ENCODE measurements at places on chromosomes 4 and X.

GRCh38 chrX:94961730-94962129 lies 1287.7 kb downstream of the FAM133A start:
- no peak for DNase-seq

DNA sequence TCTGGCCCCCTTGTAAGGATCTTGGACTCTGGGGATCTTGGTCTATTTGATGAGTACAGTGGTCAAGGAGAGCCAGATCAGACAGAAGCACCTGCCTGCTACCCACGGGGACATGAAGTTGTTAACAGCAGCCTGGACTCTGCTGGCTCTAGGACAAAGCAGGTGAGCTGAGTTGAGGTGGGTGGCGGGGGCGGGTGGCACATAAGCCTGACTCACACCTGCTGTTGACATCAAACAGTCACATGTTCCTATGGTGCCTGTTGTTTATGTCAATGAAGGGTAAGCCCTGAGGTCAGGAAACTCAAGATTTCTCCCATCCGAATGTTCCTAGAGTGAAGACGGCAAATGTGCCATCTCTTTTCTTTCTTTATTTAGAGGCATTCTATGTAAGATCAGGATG lies 50.1 kb upstream of the CLNK start:
- DNase-seq: no peak

DNA sequence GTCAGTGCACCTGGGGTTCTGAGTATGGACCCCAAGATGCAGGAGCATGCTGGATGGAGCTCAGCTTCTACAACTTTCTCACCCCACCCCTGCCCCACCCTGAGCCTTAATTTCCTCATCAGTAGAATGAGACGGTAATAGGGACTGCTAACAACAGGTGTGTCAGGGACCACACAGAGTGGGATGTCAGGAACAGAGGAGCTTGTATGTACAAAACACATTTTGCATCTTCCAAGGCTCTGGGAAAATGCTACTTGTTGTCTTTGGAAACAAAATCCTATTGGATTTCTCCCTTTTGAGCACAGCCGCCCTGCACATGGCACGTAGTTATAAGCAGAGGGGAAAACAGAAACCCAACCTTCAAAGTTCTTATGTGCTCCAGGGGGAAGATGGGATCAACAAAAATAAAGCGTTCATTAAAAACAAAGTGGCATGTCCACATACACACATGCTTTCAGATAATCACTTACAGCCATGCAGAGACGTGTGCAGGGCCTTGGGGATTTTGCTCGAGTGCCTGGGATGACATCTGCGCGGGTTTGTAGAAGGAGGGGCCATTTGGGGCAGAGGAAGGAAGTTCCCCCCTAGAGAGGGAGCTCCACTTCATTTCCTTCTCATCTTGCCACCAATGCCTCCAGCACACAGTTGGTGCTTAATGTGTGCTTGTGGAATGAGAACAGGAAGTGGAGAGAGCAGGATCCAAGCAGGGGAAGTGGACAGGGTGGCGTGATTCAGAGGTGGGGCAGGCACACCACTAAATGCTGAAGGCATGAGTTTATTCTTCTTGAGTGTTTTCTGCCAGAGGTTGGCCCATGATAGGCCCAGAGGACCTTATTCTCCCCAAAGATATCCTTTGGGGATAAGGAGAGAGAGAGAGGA lies 138.9 kb downstream of the SMIM20 start:
- DNase-seq: no peak

GRCh38 chrX:101206471-101206870 lies 13.1 kb upstream of the DRP2 start:
- DNase-seq: no peak

- no peak for DNase-seq
Measured at GRCh38 chr4:4590546-4590945, 48.7 kb upstream of the STX18 start.

- DNase-seq: no peak
Measured at GRCh38 chr4:37555322-37555721, 130.9 kb downstream of the RELL1 start.

GRCh38 chr4:22301253-22301652 lies 214.6 kb downstream of the ADGRA3 start:
- no peak for DNase-seq

DNA sequence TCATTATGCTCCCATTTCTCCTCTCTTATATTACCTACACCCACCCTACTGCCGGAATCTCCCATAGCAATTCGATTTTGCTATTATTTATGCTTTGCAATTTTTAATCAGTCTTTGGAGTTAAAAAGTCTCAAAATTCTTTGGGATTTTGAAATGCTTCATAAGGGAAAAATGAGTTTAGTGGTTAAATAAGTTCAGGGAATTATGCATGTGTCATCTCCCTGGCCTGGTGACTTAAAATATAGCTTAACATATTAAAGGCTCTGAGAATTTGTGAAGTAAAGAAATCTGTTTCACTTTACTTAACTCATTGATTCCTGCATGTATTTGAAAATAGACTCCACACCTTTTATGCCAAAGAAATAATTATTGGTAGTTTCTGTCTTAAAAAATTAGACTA lies 185.1 kb upstream of the DIPK2B start:
- DNase-seq: no peak

GRCh38 chrX:78886550-78886949 lies 58.6 kb upstream of the P2RY10 start:
- no peak for DNase-seq

DNA sequence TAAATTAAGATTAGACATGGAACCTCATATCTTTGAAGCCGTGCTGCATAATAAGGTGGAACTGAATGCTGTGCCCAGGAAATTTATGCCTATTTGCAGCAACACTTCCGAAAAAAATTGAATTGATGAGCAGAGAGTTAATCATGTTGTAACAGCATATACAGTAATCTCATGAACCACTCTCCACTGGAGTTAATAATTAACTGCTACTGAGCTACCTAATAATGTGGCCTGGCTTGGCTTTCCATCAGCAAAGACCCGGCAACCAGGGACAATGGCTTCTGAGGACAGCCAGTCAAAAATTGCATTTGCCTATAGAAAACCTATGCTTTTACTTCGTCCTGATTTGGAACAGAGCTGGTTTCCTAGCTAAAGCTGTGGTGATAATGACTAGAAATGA lies 63.8 kb upstream of the GATB start:
- DNase-seq: no peak

- DNase-seq: no peak
Measured at GRCh38 chr4:10456595-10457254, 501 bp downstream of the ZNF518B start.

GRCh38 chr4:77433418-77433733 lies 172.2 kb upstream of the CXCL13 start:
- DNase-seq: no peak

GRCh38 chrX:102976286-102976685 lies 39.2 kb downstream of the RAB40AL start:
- DNase-seq: no peak

GRCh38 chr4:138828926-138829325 lies 186.7 kb upstream of the NOCT start:
- DNase-seq: no peak

GRCh38 chr4:113997206-113997605 lies 17.8 kb upstream of the ARSJ start:
- no peak for DNase-seq

DNA sequence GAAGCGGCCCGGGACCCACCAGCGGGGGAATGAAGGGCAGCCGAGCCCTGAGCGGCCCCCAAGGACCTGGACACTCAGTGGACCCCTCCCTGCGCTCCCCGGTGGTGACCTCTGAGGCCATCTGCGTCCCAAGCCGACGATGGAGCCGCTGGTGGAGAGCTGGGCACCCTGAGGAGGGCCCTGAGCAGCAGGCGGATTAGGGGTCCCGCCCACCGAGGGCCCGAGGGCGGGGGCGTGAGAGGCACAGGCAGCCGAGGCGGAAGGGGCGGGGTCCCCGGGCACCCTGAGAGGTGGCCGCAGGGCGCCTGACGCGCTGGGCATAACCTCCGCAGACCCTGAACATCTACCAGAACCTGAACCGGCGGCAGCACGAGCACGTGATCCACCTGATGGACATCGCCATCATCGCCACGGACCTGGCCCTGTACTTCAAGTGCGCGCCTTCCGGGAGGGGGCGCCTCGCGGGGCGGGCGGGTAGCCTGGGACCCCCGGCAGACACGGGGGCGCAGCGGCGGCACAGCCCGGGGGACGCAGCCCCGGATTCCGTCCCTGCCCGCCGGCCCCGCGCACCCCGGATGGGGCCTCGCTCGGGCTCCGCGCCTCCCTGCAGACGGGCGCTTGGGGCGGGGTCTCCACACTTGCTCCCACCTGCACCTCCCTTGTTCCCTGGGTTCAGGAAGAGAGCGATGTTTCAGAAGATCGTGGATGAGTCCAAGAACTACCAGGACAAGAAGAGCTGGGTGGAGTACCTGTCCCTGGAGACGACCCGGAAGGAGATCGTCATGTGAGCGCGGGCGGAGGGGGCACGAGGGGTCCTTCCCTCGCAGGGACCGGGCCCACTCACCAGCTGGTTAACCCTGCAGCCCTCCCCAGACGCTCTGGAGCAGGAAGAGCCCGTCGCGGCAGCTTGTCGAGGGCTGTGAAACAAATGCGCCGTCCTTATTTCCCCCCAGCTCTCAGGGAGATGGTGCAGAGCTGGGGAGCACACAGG lies 10.3 kb downstream of the ATP5ME start:
- no peak for DNase-seq

DNA sequence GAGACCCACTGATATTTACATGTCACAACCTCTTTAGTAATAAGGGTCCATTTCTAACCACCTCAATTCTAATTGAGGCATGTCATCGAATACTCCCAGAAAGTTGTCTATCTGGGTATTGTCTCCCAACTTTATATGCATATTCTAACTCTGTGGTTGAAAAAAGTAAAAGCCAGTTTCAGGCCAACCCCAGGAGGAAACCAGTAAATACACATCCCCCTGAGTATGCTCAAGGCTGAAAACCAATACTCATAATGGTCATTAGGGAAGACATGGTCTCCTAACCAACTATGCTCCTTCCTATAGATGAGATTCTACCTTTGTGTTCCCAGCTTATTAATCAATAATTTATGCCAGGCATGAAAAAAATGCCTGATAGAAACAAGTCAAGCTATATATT lies 96.6 kb downstream of the SH3KBP1 start:
- no peak for DNase-seq

- no peak for DNase-seq
Measured at GRCh38 chr4:23373261-23373660, 516.6 kb downstream of the PPARGC1A start.

DNA sequence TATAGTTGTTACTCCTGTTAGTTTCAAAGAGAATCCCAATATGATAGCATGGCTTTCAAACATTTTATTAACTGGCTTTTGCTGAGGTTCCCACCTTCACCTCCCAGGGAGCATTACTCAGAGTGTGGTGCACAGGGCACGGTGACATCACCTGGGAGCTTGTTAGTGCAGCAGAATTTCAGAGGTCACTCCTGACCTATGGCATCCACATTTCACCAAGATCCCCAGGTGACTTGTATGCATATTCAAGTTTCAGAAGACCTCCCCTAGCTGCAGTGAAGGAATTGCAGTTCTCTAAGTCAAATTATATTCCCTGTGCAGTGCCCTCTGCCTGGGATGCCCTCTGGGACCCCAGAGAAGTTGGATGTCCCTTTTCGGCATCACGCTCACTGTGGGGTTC lies 29.7 kb upstream of the LNX1 start:
- no peak for DNase-seq

DNA sequence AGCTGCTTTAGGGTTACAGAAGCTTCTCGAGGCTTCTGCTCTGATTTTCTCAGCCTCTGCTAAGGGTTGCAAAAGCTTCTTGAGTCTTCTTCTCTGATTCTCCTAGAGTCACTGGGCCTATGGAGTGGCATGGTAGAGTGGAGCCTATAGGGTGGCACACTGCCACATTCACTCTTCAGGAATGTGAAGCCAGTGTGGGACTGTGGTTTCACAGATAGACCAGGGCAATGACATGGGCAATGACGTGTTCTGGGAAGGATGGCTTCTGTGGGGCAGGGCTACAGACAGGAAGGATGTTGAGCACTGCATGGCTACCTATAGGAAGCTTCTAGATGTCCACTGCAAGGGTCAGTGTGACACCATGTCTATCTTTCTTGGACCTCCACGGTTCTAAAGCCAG lies 11.0 kb upstream of the MAMLD1 start:
- DNase-seq: no peak

DNA sequence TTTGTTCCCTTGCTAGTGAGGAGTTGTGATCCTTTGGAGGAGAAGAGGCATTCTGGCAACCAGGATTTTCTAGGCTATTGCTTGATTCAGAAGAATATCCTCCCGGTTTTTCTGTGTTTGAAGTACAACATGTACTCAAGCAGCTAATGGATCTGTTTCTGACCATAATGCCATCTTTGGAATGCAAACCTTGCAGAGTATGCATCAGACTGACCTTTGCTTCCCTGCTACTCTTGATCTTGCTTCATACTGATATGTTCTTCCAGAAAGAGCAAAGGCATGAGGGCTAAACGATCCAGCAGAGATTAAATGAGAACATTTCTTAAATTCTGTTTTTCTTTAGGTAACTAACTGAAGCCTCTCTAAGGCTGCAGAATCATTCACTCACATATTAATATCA lies 265.4 kb upstream of the SLC7A11 start:
- DNase-seq: no peak

GRCh38 chrX:65488495-65488894 lies 46.1 kb downstream of the LAS1L start:
- DNase-seq: no peak

DNA sequence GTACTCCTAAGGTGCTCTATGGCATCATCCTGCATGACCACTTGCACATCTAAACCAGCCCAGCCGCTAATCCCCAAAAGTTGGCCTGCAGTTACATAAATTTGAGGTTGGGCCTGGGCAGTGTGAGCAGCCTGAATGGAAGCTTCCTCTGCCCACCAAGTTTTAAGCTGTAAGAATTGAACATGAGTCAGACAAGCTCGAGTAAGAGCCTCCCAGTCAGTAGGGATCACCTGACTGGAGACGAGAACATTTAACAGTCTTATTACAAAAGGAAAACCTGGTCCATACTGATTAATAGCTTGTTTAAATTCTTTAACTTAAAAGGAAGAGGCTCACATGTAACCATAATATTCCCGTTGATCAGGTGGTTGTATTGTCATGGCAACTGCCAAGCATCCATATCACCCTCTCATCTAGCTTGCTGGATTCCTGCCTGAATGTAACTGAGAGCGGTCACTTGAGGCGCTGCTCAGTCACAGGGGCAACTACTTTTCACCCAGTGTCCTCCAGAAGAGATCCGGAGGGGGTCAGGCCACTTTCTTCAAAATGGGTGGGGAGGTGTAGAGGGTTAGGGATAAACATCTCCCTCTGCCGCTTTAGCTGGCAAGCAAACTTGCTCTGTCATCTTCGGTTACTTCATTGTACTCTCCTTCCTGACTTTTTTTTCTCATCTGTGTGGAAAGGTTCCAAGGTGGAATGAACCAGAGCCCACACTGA lies 56.6 kb upstream of the WDR1 start:
- no peak for DNase-seq

GRCh38 chr4:3311095-3311372 lies 18.2 kb downstream of the RGS12 start:
- DNase-seq: no peak

All from stimulated activated CD4-positive, alpha-beta T cell treated with anti-CD3 and anti-CD28 coated beads, Interleukin-1b, Interleukin-23, amount 100 ng/mL, for 1 hour (primary cell).